ENCODE measurements at places on chromosomes 1 and 21.

DNA sequence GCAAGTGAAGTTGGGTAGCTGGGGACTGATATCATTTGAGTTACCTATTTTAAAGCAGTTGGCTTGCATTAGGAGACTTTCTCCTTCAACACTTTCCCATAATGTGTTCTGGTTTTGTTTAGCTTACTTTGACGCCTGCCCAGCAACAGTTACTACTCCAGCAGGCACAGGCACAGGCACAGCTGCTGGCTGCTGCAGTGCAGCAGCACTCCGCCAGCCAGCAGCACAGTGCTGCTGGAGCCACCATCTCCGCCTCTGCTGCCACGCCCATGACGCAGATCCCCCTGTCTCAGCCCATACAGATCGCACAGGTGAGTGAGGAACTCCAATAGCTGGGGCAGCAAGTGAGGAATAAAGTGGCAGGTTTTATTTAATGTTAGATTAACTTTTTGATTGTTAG lies 144.3 kb downstream of the CD247 start:
- DNase-seq = no peak

GRCh38 chr1:24866211-24867083 lies 63.6 kb downstream of the RUNX3 start:
- DNase-seq = no peak

- DNase-seq = peak; percentile 64
These were observed at the start of gene HMCN1 for GRCh38 chr1:185733818-185734735. Gene HMCN1, plus strand, starts transcription at chr1:185734391. Its CDS starts 389 bp downstream, at chr1:185734780.

DNA sequence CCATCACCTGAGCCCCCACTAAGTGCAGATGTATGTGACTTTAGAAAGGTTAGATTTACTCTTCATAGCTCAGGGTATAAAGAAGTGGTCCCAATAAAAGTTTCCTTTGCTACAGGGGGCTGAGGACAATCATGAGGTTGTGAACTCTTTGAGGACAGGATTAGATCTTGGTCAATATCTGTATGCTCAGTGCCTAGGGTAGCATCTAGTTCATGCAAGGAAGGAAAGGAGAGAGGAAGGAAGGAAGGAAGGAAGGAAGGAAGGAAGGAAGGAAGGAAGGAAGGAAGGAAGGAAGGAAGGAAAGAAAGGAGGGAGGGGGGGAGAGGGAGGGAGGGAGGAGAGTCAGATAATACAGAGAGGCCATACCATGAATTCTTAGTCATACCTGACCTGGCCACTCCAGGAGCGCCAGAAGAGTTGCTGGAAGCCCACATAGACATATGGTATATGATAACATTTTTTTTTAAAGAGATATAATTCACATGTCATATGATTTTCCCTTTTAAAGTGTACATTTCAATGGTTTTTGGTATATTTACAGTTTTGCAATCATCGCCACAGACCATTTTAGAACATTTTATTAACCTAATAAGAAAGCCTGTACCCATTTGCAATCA lies 9.7 kb upstream of the CSRP1 start:
- peak; percentile 58 for DNase-seq

GRCh38 chr21:31310750-31311149 lies 33.3 kb downstream of the TIAM1 start:
- no peak for DNase-seq

DNA sequence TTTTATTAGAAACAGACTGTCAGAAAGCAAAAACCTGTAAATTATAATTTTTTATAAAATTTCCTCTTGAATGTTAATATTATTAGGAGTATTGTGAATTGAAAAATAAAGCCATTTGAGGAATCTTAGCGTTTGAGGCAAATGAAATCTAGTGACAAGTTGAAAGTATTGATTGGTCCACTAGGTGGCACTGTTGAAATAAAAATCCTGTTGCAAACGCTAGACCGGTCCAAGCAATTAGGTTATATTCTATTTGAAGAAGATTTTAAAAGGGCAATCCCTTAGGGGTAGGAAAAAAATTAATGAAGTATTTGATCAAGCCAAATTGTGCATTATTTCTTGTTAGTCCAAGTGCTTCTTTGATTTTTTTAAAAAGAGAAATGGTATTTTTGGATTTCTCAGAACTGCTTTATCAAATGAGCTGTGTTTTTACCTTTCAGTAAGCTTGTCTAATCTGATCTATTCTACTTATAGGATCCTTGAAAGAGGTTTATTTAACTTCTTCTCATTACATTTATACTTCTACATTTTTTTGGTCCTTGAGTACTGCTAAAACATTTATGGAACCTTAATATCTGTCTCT lies 57.7 kb downstream of the ATG4C start:
- DNase-seq = peak; percentile 85

- no peak for DNase-seq
These were observed 155.8 kb upstream of the KAZN start for GRCh38 chr1:14442669-14443068.

- no peak for DNase-seq
These were observed 28.1 kb downstream of the VANGL1 start for GRCh38 chr1:115669886-115670285.

DNA sequence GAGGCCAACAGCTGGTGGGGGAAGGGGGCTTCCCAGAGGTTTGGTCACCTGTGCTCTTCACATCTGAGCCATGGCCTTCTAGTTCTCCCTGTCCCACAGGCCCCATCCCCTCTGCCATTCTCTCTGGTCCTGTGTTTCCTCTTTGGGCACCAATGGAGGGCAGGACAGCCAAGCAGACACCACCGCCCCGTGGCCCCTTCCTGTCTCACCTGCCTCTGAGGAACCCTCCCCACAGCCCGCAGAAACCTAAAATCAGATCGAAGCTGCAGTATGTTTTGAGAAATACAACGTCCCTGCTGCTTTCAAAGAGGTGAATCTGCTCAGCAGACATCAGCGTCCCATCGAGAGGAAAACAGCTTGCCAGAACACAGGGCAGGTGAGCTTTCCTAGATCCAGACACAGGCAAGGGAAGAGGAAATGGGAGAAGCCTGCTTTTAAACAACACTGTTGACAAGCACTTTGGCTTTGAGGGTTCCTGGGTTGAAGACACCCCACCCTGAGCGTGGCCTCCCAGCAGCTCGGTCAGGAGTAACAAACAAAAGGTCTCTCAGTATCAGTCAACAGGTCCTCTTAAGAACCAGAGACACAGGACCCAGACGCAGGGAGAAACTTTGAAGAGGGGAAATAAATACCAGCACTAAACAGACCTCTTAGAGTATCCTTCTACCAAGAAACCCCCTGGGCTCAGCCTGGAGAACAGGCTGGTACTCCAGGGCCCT lies 2.3 kb downstream of the PANK4 start:
- no peak for DNase-seq

Data from hematopoietic multipotent progenitor cell treated with erythropoietin and hydrocortisone succinate and interleukin-3 and kit ligand, for 6 days (in vitro differentiated cells).